IMR-90 (cell line): ENCODE measurements at places on chromosomes 5 and 9. TPM values are rescaled to one million over a fixed set of nuclear protein-coding genes. Genes with fewer than 3 reads are reported as not detected.

SAXO1 gene
- polyA plus RNA-seq: not detected in 2 replicates

MRPS2 gene
- 104 and 142 TPM in 2 replicates for polyA plus RNA-seq

DNA sequence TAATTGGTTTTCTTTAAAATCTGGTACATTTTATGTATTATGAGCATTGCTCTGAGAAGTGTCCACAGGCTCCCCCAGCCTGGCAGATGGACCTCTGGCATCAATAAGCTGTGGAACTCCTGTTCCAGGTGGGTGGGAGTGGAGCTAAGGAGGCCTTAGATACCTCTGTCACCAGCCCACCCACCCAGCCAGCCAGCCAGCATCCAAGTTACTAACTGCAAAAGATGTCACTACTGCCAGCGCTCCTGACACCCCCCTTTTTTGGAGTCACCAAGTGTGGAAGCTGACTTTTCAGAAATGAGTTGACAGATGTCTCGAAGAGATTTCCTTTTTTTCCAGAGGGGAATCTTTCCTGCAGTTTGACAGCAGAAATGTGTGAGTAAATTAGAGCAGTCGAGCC is 111.2 kb downstream of the GALNT10 start:
- no peaks in the 10 kb centered on the region for H3K27me3 ChIP-seq
- H3K36me3 ChIP-seq: peaks cover 5% of the 10 kb centered on the region
- H3K4me1 ChIP-seq: no peaks in the 10 kb centered on the region
- no peak for DNase-seq
- H3K4me3 ChIP-seq: no peak overlapping the region
- H3K27ac ChIP-seq: no peak overlapping the region

SEMA5A gene
- 7.3 and 8.2 TPM in 2 replicates for polyA plus RNA-seq

SPINK7 gene
- not detected in 2 replicates for polyA plus RNA-seq

- no peak overlapping the region for H3K4me3 ChIP-seq
- H3K27ac ChIP-seq: no peak overlapping the region
- no peaks in the 10 kb centered on the region for H3K36me3 ChIP-seq
- DNase-seq: no peak
Measured at GRCh38 chr5:138661291-138661960, 86.2 kb upstream of the HSPA9 start.

DNA sequence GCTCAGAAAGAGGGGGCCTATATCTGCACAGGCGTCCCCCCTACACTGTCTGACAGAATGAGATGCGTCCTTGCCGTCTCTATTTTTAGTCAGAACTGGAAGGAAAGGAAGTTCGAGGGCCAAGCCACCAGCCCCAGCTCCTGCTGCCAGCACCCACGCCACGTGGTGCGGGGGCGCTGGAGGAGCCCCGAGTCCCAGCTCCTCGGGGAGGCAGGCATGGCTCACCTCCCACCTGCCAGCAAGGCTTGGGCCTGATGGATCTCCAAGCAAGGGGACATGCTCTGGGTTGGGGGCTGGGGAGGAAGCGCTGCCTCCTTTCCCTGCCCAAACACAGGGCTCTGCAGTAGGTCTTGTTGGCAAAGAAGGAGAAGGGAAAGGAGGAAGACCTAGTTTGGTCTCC is 80.3 kb upstream of the ARAP3 start:
- DNase-seq: no peak
- peaks cover 80% of the 10 kb centered on the region for H3K27me3 ChIP-seq
- H3K4me3 ChIP-seq: no peak overlapping the region
- no peaks in the 10 kb centered on the region for H3K4me1 ChIP-seq

IFNA14 gene
- polyA plus RNA-seq: not detected in 2 replicates

DNAJA1 gene
- 103 and 118 TPM in 2 replicates for polyA plus RNA-seq

GRCh38 chr5:116605310-116606070 is 30.9 kb upstream of the SEMA6A start:
- no peaks in the 10 kb centered on the region for H3K4me1 ChIP-seq
- H3K4me3 ChIP-seq: no peak overlapping the region
- no peak overlapping the region for H3K27ac ChIP-seq
- H3K36me3 ChIP-seq: no peaks in the 10 kb centered on the region
- no peaks in the 10 kb centered on the region for H3K27me3 ChIP-seq

- H3K4me1 ChIP-seq: peaks cover 2% of the 10 kb centered on the region; the same call in 1 of the 2 replicates
- peaks cover 1% of the 10 kb centered on the region; the same call in 1 of the 2 replicates for H3K27me3 ChIP-seq
- DNase-seq: no peak
- no peak overlapping the region for H3K4me3 ChIP-seq
- H3K27ac ChIP-seq: no peak overlapping the region
Measured at GRCh38 chr9:137233143-137233980, 2.7 kb downstream of the SLC34A3 start.

GRCh38 chr9:4967523-4967922 is 17.5 kb upstream of the JAK2 start:
- no peak for DNase-seq
- H3K27ac ChIP-seq: no peak overlapping the region
- H3K36me3 ChIP-seq: no peaks in the 10 kb centered on the region
- no peak overlapping the region for H3K4me3 ChIP-seq

- H3K27me3 ChIP-seq: no peaks in the 10 kb centered on the region
- DNase-seq: no peak
- H3K27ac ChIP-seq: no peak overlapping the region
- H3K4me3 ChIP-seq: no peak overlapping the region
- no peaks in the 10 kb centered on the region for H3K4me1 ChIP-seq
Measured at GRCh38 chr9:31100311-31100710, 1284.1 kb upstream of the ACO1 start.

DNA sequence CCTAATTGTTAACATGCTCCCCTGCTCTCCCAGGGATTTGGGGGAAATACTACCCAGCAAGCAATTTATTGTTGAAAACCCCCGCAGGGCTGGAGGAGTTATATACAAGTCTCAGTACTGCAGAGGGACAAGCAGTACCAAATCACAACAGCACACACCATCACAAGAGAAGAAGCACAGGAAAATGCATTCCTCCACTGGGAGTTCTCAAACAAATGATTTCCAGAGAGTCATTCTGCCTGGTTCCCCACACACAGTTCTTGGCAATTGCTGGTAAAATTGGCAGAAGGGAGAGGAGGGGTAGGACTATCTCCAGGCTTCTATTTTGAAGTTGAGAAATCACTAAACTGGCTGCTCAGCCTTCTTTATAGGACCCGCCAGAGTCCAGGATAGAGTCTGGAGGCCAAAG is 16.8 kb downstream of the SIL1 start:
- no peak overlapping the region for H3K27ac ChIP-seq
- H3K36me3 ChIP-seq: no peaks in the 10 kb centered on the region
- peaks cover 22% of the 10 kb centered on the region for H3K4me1 ChIP-seq
- H3K27me3 ChIP-seq: no peaks in the 10 kb centered on the region
- H3K4me3 ChIP-seq: no peak overlapping the region

GRCh38 chr5:150516011-150516410 is 8.1 kb downstream of the NDST1 start:
- peaks cover 41% of the 10 kb centered on the region for H3K4me1 ChIP-seq
- H3K36me3 ChIP-seq: peaks cover 9% of the 10 kb centered on the region; the same call in 1 of the 2 replicates
- DNase-seq: peak; percentile 85
- H3K27ac ChIP-seq: peak overlapping the region; percentile 61

DNA sequence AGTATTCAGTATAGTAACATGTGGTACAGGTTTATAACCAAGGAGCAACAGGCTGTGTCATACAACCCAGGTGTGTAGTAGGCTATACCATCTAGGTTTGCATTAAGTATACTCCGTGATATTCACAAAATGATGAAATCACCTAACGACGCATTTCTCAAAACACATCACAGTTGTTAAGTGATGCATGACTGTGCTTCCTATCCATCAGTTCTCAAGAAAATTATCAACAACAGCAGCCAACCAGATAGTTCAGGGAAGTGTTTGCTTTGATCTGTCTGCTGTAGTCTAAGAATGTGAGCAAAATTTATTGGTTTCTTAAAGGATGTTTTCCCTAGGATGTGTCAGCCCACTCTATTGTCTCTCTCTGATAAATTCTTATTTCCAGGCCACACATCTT is 7.4 kb downstream of the ZBTB26 start:
- DNase-seq: no peak
- no peaks in the 10 kb centered on the region for H3K4me1 ChIP-seq
- no peaks in the 10 kb centered on the region for H3K27me3 ChIP-seq
- H3K4me3 ChIP-seq: no peak overlapping the region

- no peak overlapping the region for H3K4me3 ChIP-seq
- no peak for DNase-seq
- no peak overlapping the region for H3K27ac ChIP-seq
- H3K27me3 ChIP-seq: no peaks in the 10 kb centered on the region
- no peaks in the 10 kb centered on the region for H3K36me3 ChIP-seq
- no peaks in the 10 kb centered on the region for H3K4me1 ChIP-seq
Measured at GRCh38 chr5:13244151-13244550, 700.3 kb downstream of the DNAH5 start.

GRCh38 chr5:6698696-6699095 is 14.5 kb upstream of the TENT4A start:
- peaks cover 3% of the 10 kb centered on the region for H3K4me1 ChIP-seq
- no peak for DNase-seq
- H3K27me3 ChIP-seq: peaks cover 8% of the 10 kb centered on the region; the same call in 1 of the 2 replicates
- H3K4me3 ChIP-seq: no peak overlapping the region
- H3K27ac ChIP-seq: no peak overlapping the region

CDHR2 gene
- not detected in 2 replicates for polyA plus RNA-seq

DNA sequence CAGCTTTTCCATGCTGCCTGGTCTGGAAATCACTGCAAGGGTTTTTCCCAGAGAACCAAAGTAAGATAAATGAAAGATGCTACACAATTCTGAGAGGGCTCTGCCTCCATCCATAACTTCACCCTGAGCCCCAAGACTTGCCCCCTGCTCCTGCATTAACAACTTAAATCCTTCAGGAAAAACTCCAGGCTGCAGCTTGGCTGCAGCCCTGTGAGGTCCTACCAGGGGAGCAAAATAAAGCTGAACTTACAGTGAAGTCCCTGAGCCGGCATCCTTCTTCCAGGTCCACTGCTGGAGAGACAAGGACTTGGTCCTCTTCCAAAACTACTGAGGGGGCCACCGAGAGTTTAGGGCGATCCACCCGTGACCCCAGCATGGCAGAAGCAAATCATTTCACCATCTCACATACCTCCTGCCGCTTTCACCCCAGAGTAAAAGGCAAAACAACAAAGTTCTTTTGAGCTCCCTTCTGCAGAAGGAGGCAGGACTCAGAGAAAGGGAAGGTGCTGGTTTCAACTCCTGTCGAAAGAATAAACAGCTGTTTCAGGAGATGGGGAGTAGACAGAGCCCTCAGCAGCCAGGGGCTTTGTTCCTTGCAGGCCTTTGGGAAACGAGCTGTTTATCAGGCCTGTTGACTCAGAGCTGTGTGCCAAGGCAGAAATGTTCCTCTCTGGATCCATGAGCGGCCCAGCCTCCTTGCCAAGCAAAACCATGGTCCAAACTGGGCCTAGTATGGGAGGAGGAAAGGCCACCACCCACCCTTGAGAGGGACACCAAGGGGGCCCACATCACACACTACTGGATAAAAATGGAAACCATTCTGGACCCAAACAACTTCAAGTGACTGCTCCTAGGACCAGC is 20.6 kb downstream of the GGTA1 start:
- H3K4me3 ChIP-seq: no peak overlapping the region
- DNase-seq: no peak
- H3K27me3 ChIP-seq: peaks cover 55% of the 10 kb centered on the region
- H3K36me3 ChIP-seq: no peaks in the 10 kb centered on the region
- H3K4me1 ChIP-seq: no peaks in the 10 kb centered on the region
- H3K27ac ChIP-seq: no peak overlapping the region

DNA sequence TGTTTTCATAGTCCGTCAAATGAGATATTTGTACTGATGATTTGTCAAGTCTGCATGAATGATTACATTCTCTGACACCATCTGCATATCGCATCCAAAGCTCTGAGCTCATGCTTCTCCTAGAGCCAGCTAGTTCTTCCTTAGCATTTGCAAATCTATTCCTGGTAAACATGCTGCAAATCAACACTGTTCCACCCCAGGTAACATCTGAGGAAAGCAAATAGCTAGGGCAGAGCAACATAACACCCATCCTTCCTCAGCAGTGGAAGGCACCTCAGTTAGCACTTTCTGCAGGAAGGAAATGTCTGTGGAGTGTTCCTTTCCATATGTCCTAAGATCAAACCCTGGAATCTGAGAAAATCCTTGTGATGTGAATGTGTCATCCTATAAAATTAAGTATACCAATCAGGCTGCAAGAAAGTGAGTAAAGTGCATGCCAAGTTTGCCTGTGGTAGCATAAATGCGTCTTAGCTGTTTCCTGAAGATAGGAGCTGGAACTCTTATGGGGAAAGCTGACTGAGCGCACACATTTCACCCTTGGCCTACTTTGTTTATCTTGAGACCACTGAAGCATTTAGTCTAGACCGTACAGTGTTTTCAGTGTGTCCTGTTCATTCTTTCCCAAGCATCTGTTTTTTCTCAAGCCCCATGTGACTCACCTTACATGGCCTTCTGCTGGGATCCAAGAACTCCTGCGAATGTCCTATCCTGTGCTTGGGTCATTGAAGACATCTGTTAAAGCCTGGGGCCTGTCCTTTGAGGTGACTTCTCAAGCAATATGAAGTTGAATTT is 50.9 kb upstream of the STARD4 start:
- no peaks in the 10 kb centered on the region for H3K27me3 ChIP-seq
- H3K27ac ChIP-seq: no peak overlapping the region
- H3K4me3 ChIP-seq: no peak overlapping the region
- no peaks in the 10 kb centered on the region for H3K36me3 ChIP-seq
- H3K4me1 ChIP-seq: peaks cover 2% of the 10 kb centered on the region; the same call in 1 of the 2 replicates

DNA sequence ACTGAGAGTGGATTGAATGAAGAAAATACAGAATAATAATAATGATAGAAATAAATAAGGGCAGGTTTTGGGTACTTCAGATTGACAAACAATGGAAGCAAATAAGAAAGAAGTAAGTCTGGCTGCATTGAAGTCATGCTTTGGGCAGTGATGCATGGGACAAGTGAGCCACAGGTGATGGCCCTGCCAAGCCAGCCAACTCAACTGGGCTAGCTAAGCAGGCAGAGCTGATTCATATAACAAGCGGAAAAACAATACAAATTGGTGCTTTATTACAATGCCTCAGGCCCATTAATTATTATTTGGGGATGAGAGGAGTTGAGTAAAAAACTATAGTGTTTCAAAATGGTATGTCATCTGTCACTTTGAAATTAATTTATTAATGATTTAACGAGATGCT is 502.0 kb downstream of the CDH12 start:
- H3K27ac ChIP-seq: no peak overlapping the region
- no peaks in the 10 kb centered on the region for H3K36me3 ChIP-seq
- no peak for DNase-seq
- no peaks in the 10 kb centered on the region for H3K27me3 ChIP-seq

- H3K4me3 ChIP-seq: no peak overlapping the region
- no peaks in the 10 kb centered on the region for H3K36me3 ChIP-seq
- no peaks in the 10 kb centered on the region for H3K27me3 ChIP-seq
- peaks cover 4% of the 10 kb centered on the region for H3K4me1 ChIP-seq
Measured at GRCh38 chr5:35045280-35045679, 2.5 kb downstream of the AGXT2 start.
